ENCODE measurements at places on chromosomes 5 and 9.

- DNase-seq = no peak
These were observed 43.2 kb upstream of the RICTOR start for GRCh38 chr5:39117401-39117800.

- DNase-seq = peak; percentile 59
These were observed 209.3 kb downstream of the ROR2 start for GRCh38 chr9:91740701-91741100.

GRCh38 chr5:112154940-112155686 is 264.0 kb downstream of the EPB41L4A start:
- DNase-seq = no peak

DNA sequence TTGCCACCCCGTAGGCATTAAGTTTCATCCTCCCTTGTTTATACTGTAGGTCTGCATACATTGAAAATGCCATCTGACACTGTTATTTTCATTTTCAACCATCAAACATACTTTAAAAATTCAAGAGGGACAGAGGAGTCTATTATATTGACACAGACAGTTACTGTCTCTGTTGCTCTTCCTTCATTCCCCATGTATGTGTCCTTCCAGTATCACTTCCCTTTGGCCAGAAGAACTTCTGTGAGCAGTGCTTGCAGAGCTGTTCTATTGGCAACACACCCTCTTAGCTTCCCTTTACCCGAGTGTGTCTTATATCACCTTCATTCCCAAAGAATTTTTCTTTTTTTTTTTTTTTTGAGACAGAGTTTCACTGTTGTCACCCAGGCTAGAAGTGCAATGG is 42.8 kb downstream of the RASGEF1C start:
- no peak for DNase-seq

GRCh38 chr9:131432597-131433301 is 38.9 kb downstream of the PRRC2B start:
- DNase-seq = no peak

DNA sequence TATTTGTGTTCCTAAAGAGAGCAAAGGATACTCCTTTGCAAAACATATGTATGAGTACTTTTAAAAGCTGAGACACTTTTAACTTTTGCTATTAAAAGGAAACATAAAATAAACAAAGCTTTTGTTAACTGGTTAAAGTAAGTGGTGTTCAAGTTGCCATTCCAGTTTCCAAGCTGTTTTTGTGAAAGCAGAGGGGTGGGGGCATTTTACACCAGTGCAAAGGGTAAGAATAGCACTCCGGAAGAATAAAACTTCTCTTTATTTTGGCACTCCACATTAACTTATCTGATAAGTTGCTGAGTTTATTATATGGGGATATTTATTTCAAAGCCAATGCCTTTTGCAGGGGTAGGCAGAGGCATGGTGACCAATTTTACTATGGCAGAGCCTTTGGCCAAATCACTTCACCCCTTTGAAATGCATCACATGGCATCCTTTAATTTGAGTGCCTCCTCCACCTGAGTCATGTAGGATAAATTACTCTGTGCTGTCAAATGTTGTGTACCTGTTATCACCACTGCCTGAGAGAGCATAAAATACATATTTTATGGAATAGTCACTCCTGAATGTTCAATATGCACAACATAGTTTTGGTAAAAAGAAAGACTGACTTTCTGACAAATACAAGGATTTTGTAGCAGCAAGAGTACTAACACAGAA is 62.9 kb downstream of the MLLT3 start:
- DNase-seq = no peak

DNA sequence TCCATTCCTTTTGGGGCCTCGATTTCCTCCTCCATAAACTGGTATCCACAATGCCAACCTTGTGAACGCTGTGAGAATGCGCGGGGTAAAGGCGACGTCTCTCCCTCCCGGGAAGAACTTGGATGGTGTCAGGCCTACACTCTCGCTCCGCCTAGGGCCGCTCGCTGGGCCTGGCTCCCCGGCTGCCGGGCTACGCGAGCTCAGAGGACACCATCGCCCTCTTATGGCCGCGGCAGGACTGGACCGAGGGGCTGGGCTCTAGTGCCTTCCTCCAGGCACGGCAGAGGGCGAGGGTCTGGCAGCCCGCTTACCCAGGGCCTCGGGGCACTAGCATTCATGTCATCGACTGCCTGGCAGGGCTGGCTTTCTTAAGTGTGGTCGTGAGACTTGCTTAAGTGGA is 1.3 kb upstream of the EXOSC2 start:
- no peak for DNase-seq

Data from hindlimb muscle (tissue), 1 donor.